ENCODE measurements at places on chromosomes 3 and 15. TPM values are rescaled to one million over a fixed set of nuclear protein-coding genes. Genes with fewer than 3 reads are reported as not detected.

GOLGA6D gene
- total RNA-seq, result not detected

GALNT15 gene
- total RNA-seq, result 8.7 TPM

ISLR2 gene
- total RNA-seq, result not detected

RASGRP1 gene
- under 0.01 TPM for total RNA-seq

FILIP1L gene
- total RNA-seq, result 22.5 TPM

KNG1 gene
- total RNA-seq, result not detected

RLBP1 gene
- not detected for total RNA-seq

MME gene
- 2.6 TPM for total RNA-seq

Measured in epithelial cell of umbilical artery (primary cell).